ENCODE measurements at places on chromosomes 12 and 14.

GRCh38 chr14:102140750-102141145 is 1.1 kb downstream of the WDR20 start:
- peak overlapping the region; percentile 89 for H3K27ac ChIP-seq
- H3K27me3 ChIP-seq: no peaks in the 10 kb centered on the region
- DNase-seq: no peak
- H3K4me1 ChIP-seq: peaks cover 28% of the 10 kb centered on the region
- peaks cover 9% of the 10 kb centered on the region for H3K36me3 ChIP-seq
- peak overlapping the region; percentile 90 for H3K4me3 ChIP-seq

DNA sequence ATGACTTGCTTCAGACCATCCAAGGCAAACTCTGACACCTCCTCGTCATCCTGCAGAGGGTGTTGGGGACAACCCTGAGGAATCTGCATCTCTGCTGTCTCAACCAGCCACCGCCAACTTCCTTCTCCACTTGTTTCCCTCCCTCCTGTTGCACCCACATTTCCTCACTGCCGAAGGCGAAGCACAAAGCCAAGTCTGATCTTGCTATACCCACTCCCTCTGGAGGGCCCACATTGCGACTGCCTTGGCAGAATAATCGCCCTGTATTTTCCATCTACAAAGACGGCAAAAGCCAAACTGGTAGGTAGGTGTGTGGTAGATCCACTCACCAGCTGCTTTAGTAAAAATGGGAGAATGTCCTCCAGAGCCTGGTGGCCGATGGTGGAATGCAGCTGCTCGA is 21.8 kb upstream of the RAB35 start:
- H3K4me3 ChIP-seq: no peak overlapping the region
- no peak overlapping the region for H3K27ac ChIP-seq
- peaks cover 93% of the 10 kb centered on the region for H3K36me3 ChIP-seq
- no peaks in the 10 kb centered on the region for H3K27me3 ChIP-seq

- H3K4me1 ChIP-seq: no peaks in the 10 kb centered on the region
- H3K4me3 ChIP-seq: no peak overlapping the region
- DNase-seq: no peak
- no peaks in the 10 kb centered on the region for H3K36me3 ChIP-seq
- H3K27ac ChIP-seq: no peak overlapping the region
Measured at GRCh38 chr14:104154246-104154645, 15.9 kb downstream of the KIF26A start.

DNA sequence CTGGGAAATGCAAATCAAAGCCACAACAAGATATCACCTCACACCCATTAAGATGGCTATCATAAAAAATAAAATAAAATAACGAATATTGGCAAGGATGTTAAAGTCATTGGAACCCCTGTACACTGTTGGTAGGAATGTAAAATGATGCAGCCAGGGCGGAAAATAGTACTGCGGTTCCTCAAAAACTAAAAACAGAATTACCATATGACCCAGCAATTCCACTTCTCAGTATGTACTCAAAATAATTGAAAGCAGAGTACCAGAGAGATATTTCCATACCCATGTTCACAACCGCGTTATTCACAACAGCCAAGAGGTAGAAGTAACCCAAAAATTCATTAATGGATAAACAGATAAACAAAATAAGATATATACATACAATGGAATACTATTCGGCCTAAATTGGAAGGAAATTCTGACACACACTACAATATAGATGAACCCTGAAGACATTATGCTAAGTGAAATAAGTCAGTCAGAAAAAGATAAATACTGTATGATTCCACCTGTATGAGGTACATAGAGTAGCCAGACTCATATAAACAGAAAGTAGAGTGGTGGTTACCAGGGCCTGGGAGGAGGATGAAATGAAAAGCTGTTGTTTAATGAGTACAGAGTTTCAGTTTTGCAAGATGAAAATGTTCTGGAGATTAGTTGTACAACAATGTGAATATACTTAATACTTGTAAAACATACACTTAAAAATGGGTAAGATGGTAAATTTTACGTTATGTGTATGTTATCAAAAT is 84.6 kb downstream of the TXNDC16 start:
- H3K4me3 ChIP-seq: no peak overlapping the region
- no peaks in the 10 kb centered on the region for H3K27me3 ChIP-seq
- peaks cover 7% of the 10 kb centered on the region for H3K4me1 ChIP-seq
- peak; percentile 57 for DNase-seq
- no peak overlapping the region for H3K27ac ChIP-seq

GRCh38 chr12:118635276-118635675 is 258.9 kb downstream of the SUDS3 start:
- no peaks in the 10 kb centered on the region for H3K27me3 ChIP-seq
- H3K27ac ChIP-seq: no peak overlapping the region
- DNase-seq: no peak

DNA sequence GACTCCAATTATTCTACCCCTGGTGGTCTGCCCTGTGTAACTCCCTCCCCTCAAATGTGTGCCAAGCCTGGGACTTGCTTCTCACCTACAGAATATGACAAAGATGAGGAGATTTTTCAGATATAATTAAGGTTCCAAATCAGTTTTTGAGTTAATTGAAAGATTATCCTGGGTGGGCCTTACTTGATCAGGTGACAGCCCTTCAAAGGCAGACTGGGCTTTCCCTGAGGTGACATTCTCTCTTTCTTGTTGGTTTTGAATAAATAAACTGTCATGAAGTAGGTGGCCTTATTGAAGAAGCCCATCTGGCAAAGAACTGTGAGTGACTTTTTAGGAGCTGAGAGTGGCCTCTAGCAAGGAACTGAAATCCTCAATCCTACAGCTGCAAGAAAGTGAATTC is 106.0 kb downstream of the BRMS1L start:
- H3K36me3 ChIP-seq: no peaks in the 10 kb centered on the region
- H3K27me3 ChIP-seq: no peaks in the 10 kb centered on the region
- H3K4me1 ChIP-seq: no peaks in the 10 kb centered on the region
- H3K27ac ChIP-seq: no peak overlapping the region

- no peaks in the 10 kb centered on the region for H3K36me3 ChIP-seq
- H3K27me3 ChIP-seq: no peaks in the 10 kb centered on the region
- H3K27ac ChIP-seq: no peak overlapping the region
- DNase-seq: no peak
- no peak overlapping the region for H3K4me3 ChIP-seq
Measured at GRCh38 chr12:78878866-78879265, 14.3 kb downstream of the SYT1 start.

DNA sequence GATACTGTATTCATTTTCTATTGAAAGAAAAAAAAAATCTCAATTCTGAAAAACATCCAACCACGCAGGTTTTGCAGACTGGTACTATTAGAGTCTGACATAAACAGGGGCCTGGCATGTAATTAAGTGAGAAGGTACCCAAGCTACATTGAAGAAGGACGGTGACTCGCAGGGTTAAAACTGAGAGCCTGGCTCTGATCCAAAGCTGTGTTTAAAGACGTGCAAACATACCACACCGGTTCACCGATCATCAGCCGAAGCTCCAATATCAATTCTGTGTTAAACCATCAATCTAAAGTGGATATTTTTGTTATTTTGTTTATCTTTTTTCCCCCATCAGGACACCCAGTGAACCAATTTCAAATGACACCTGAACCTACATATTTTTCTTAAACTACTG is 108.1 kb upstream of the DIO3 start:
- H3K36me3 ChIP-seq: no peaks in the 10 kb centered on the region
- no peak overlapping the region for H3K4me3 ChIP-seq
- H3K4me1 ChIP-seq: no peaks in the 10 kb centered on the region
- H3K27me3 ChIP-seq: peaks cover 33% of the 10 kb centered on the region
- no peak overlapping the region for H3K27ac ChIP-seq

- H3K36me3 ChIP-seq: no peaks in the 10 kb centered on the region
- no peak overlapping the region for H3K4me3 ChIP-seq
- DNase-seq: no peak
- H3K4me1 ChIP-seq: peaks cover 4% of the 10 kb centered on the region
- H3K27ac ChIP-seq: no peak overlapping the region
- H3K27me3 ChIP-seq: no peaks in the 10 kb centered on the region
Measured at GRCh38 chr14:104072586-104072985, 12.9 kb upstream of the ASPG start.

GRCh38 chr12:48165089-48165981 is 8.0 kb upstream of the ASB8 start:
- H3K27me3 ChIP-seq: peaks cover 8% of the 10 kb centered on the region
- no peaks in the 10 kb centered on the region for H3K4me1 ChIP-seq
- DNase-seq: peak; percentile 46
- no peaks in the 10 kb centered on the region for H3K36me3 ChIP-seq

DNA sequence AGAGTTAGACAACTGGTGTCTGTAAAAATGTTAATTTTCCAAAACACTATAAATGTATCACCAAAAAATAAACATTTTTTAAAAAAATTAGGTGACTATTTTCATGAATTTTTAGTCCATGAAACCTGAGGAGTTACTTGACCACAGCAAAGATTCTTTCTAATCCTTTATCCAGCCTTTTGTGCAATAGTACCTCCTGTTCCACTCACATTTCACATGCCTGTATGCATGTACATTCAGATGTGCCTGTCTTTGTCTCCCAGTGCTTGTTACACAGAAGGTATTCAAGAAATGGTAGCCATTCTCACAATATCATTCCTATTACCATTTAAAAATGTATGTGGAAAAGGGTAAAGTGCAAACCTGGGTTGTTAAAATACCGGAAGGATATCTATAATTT is 857.0 kb downstream of the DIO2 start:
- no peaks in the 10 kb centered on the region for H3K4me1 ChIP-seq
- H3K4me3 ChIP-seq: no peak overlapping the region
- no peaks in the 10 kb centered on the region for H3K36me3 ChIP-seq
- no peak overlapping the region for H3K27ac ChIP-seq

GRCh38 chr14:65168840-65169239 is 66.5 kb upstream of the MAX start:
- peaks cover 9% of the 10 kb centered on the region for H3K4me1 ChIP-seq
- H3K36me3 ChIP-seq: no peaks in the 10 kb centered on the region
- no peak overlapping the region for H3K4me3 ChIP-seq
- peak; percentile 10 for DNase-seq
- H3K27me3 ChIP-seq: peaks cover 4% of the 10 kb centered on the region
- H3K27ac ChIP-seq: no peak overlapping the region

- H3K4me3 ChIP-seq: no peak overlapping the region
- peaks cover 3% of the 10 kb centered on the region for H3K27me3 ChIP-seq
- peaks cover 16% of the 10 kb centered on the region for H3K36me3 ChIP-seq
- no peak for DNase-seq
Measured at GRCh38 chr14:92692822-92693226, 55.6 kb downstream of the LGMN start.

DNA sequence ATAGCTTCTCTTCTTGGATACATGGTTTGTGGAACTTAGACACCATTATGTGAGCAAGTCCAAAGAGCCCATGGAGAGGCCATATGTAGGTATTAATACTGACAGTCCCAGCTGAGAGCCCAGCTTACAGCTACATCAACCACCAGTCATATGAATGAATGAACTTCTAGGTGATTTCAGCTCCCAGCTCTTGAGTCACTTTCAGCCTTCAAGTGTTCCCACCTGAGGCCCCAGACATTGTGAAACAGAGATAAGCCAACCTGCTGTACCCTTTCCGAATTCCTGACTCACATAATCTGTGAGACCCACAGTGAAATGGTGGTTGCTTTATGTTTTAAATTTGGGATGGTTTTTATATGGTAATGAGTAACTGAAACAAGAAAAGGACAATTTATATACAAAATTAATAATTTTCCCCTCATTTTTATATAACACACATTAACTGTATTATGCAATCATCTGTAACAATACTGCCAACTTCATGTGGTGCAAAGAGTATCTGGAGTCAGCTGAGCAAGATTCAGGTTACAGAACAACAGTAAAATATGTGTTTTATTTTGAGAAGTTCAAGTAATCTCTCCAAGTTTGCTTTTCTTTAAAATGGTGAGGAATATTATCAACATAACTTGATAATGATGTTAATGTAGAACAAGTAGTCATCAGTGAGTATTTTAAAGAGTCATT is 27.7 kb upstream of the FBXO33 start:
- H3K4me3 ChIP-seq: no peak overlapping the region
- no peaks in the 10 kb centered on the region for H3K36me3 ChIP-seq
- DNase-seq: no peak

GRCh38 chr12:29782285-29782870 is 1.4 kb downstream of the TMTC1 start:
- DNase-seq: peak; percentile 2
- H3K4me1 ChIP-seq: no peaks in the 10 kb centered on the region
- H3K4me3 ChIP-seq: no peak overlapping the region
- peaks cover 20% of the 10 kb centered on the region for H3K27me3 ChIP-seq
- H3K27ac ChIP-seq: no peak overlapping the region

- H3K27me3 ChIP-seq: no peaks in the 10 kb centered on the region
- H3K27ac ChIP-seq: no peak overlapping the region
- DNase-seq: no peak
- H3K4me1 ChIP-seq: no peaks in the 10 kb centered on the region
- H3K36me3 ChIP-seq: no peaks in the 10 kb centered on the region
Measured at GRCh38 chr14:36866867-36867266, 205.2 kb downstream of the PAX9 start.

DNA sequence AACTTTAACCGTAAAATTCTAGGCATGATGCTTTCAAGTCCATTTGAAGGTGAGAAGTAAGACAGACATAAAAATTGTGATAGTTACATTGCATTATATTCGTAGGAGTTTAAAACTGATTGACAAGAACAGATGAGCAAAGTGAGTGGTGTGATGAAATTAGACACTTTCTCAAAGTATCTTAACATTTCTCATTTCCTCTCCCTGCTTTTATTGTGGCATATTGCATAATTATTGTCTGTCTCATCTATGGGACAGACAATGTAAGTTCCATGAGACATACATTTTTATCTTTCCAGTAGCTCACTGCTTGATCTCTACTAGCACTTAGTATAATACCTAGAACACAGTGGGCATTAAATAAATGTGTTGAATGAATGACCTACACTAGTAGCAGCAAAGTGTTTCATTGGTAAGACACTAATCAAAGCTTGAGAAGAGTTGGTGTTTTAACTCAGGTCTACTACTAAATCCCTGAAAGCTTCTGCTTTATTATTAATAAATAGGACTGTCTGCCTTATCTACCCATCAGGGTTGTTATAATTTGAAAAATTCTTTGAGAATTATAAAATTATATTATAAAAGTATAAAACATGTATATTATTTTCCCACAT is 19.0 kb downstream of the A2M start:
- no peak for DNase-seq
- no peak overlapping the region for H3K4me3 ChIP-seq
- H3K4me1 ChIP-seq: no peaks in the 10 kb centered on the region
- no peaks in the 10 kb centered on the region for H3K27me3 ChIP-seq
- no peak overlapping the region for H3K27ac ChIP-seq
- H3K36me3 ChIP-seq: no peaks in the 10 kb centered on the region

- H3K27ac ChIP-seq: no peak overlapping the region
- H3K36me3 ChIP-seq: no peaks in the 10 kb centered on the region
- no peaks in the 10 kb centered on the region for H3K27me3 ChIP-seq
- H3K4me1 ChIP-seq: no peaks in the 10 kb centered on the region
- H3K4me3 ChIP-seq: no peak overlapping the region
Measured at GRCh38 chr12:58563621-58564020, 356.7 kb downstream of the LRIG3 start.

Data from CD4-positive, CD25-positive, alpha-beta regulatory T cell (primary cell).